HCT116 (cell line): ENCODE measurements at places on chromosomes 3 and 15.
A peak's percentile ranks its signal among the peaks of the same experiment; 100 is the strongest.

GRCh38 chr3:118882353-118882947 is 152.2 kb downstream of the IGSF11 start:
- DNase-seq, result peak; percentile 49

GRCh38 chr3:69143612-69144011 is 21.2 kb upstream of the LMOD3 start:
- DNase-seq, result peak; percentile 75

DNA sequence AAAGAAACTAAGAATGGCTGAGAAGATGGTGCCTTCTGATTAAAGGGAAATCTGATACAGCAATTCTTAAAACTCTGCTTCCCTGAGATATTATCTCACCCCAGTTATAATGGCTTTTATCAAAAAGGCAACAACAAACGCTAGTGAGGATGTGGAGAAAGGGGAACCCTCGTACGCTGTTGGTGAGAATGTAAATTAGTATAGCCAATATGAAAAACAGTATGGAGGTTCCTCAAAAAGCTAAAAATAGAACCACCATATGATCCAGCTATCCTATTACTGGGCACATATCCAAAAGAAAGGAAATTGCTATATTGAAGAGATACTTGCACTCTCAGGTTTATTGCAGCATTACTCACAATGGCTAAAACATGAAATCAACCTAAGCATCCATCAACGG is 65.1 kb downstream of the GOLIM4 start:
- no peak for DNase-seq

DNA sequence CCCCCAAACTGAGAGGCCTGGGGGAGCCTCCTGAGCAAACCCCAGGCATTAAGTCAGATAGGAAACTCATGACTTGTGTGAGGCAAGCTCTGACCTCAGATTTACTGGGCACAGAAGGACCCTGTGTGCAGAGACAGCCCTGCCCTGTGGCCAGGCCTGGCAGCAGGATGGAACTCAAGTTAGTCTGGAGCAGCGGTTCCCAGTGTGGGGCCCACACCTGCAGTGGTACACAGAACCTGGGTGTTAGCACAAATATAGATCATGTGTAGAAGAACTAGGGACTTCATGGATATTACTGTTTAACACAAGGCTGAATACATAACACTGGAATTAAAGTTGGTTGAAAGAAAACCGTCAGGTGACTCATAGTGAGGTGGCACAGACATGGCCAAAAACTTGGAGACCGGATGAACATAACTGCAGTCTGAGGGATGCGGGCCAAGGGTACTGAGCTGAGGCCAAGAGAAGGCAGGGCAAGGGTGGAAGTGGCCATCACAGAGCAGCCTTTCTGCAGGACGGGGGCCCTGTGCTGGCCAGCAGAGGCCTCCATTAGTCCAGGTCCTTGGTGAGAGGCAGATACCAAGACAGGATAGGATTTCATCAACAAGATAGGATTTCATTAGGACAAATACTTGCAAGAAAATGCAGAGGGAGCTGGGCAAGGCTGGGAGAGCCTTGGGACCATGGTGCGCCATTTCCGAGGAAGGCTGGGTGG is 40.9 kb downstream of the IRAK2 start:
- DNase-seq, result peak; percentile 80

DNA sequence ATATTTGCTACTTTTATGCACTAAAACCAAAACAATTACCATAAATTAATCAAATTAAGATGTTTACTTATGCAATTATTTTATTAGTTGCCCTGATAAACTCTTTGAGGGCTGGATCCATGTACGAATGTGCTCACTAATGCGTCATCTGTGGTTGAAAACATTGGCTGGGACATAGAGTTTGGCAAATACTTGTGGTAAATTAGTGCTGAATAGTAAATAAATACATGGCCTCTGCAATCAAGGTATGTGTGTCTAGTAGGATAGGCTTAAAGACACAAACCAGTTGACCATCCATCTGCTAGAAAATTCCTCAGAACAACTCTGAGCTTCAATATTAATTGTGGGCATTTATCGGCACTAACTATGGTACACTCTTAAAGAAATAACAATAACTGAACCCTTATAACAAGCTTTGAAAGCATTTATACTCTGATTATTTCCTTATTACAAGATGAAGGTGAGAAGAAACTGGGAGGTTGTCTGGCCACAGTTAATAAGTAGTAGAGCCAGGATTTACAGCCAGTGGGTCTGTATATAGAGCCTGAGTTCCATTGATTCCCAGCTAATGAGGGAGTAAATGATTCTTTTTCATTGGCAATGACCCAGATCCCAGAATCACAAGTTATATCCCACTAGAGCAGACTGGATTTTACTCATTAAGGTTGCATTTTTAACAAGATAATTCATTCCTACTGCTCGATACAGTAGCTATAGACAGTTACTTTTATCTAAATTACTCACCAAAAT is 169.5 kb upstream of the CNTN6 start:
- DNase-seq, result no peak

GRCh38 chr3:50950591-50950990 is 275.9 kb downstream of the DOCK3 start:
- DNase-seq, result no peak

DNA sequence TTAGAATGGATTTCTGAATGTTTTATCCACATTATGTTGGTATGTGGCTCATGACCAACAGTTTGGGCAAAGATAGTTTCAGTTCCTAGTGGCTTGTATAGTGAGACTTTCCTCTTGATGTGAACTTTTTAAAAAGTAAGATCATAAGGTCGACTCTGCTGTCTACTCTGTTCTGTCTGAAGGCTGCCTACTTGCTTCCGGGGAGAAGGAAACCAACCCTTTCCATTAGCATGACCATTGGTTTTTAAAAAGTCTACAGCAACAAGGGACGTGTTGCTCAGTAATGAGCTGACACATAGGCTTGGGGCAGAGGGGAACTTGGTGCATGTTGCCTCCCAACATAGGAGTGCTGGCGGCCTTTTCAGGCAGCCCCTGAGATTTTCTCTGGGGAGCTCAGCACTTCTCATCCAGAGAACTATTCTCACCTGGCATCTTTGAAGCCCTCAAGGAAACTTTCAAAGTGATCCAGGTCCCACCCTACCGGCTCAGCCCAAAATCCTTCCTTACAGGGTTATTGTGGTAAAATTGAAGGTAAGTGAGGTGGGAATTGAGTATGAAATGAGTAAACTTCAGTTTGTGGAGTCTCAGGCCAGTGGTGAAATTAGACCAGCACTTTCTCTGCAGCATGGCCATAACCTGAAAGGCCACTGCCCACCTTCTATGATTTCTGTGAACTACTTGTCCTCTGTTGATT is 30.6 kb downstream of the PSMD6 start:
- DNase-seq, result no peak

DNA sequence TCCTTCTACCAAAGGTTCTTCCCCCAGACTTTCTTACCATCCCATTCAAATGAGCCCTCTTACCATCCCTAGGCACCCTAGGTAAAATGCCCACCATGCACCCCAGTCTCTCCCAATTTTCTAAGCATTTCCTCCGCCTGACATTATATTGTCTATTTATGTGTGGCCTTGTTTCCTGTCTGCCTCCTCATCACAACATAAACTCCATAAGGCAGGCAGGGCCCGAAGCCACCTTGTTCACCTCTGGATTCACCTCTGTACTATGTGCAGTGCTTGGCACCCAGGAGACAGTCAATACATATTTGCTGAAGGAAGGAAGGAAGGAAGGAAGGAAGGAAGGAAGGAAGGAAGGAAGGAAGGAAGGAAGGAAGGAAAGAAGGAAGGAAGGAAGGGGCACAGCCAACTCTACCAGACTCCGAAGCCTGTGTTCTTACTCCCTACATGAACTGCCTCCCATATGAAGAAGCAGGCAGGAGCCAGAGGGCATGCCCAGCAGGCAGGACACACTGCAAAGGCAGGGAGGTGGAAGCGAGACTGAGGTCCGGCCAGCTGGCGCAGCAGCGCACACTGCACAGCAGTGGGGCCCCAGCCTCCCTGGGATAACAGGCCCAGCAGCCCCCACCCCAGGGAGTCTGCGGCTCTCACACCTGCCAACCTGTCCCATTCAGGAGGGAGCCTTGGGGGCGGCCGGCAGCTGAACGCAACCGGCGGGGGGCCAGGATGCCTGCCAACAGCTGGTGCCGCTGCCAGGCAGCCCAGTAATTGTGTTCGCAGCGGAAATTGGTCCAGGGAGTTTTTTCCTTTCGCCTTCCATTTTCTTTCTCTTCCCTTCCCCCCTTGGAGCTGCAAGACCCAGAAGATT is 106.0 kb upstream of the LINGO1 start:
- no peak for DNase-seq

- DNase-seq, result no peak
These were observed 115.0 kb downstream of the NR1D2 start for GRCh38 chr3:24060055-24060454.

DNA sequence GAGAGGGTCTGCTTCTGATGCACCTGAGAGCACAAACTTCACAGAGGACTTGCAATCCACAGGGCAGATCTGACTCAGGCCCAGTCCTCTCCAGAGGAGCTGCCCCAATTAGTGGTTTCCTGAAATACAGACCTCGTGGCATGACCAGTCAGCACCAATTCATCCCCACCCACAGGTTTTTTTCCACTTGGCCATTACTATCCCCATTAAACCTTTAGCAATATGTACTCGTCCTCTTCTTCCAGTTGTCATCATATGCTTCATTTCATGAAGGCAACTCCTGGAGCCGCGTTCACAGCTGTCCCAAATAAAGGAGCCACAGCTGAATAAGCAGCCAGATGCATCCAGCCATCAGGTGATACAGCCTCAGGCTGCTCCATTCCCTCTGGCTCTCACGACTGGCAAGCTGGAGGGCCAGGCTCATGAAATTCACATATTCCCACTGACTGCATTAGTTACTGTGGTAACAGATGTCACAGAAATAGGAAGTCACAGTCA is 163.1 kb downstream of the FMN1 start:
- DNase-seq, result no peak

GRCh38 chr3:4224331-4224730 is 78.8 kb upstream of the SETMAR start:
- no peak for DNase-seq

DNA sequence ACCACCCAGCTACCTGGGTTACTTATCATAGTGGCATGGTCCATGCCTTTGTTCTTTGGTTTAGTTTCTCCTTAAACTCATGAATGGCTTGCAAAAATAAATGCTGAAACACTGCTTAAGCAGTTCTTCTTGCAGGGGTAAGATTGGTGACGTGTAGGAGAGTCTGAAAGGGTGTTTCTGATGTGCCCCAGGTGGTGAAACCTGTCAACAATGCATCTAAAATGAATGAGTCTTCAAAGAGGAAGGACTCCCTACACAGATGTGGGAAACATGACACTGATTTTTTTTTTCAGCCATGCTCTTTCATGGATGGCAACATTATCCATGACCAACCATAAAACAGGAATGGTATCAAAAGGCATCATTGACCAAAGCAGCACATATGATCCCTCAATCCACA is 72.0 kb downstream of the KCNH8 start:
- DNase-seq, result no peak

DNA sequence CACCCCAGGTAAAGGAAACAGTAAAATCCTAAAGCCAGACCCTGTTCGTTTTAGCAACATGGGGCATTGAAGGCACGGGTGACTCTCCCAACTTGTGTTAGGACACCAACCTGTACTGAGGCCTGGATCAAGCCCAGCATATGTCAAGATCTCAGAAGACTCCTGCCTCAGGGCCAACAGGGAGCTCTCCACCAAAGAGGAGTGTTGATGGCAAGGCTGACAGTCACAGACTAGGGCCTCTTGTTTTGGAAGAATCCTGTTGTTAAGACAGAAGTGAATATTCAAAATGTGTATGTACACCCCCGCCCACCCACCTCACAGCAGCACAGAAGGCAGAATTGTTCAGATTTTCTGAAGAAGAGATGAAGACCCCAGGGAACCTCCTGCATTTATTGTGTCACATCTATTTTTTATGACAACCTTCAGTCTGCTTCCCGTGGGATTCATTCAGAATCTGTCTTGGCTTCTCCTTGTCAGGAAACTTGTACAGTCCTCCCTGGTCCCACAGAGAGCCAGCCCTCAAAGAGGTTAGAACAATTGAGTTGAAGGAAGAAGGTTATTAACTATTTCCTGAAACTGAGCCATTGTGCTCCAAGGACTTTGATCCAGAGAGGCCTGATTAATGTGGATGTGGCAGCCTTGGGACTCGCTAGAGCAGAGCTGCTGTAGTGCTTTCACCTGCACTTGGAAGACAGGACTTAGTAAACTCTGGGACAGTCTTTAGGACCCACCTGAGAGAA is 61.7 kb upstream of the PLXNA1 start:
- no peak for DNase-seq

DNA sequence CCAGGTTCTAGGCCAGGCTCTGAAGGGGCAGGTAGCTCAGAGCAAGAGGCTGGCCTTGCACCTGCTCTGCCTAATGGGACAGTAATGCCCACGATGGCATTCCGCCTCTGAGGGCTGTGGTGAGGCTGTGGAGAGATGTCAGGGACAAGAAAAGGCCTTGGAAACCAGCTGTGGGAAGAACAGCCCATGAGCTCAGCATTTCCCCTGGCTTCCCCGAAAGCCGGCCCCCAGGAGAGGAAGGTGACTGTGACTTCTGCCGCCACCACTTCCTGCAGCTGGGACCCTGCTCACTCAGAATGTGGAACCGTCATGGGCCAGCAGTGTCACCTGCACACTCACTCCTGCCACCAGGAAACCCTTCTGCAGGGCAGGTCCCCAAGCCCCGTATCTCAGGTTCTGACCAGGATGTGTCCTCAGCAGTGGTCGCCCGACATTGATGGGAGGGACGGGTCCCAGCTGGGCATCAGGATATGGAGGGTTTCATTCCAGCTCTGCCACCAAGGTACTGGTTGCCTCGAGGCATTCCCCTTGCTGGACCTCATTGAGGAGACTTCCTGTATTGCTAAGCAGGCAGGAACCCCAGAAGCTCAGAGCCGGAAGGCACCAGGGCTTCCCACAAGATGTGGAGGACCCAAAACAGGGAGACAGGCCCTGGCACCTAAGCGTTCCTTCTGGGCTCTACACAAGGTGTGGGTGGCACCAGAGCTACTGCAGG is 30.7 kb downstream of the SEMA7A start:
- no peak for DNase-seq

- DNase-seq, result no peak
These were observed 753 bp upstream of the FES start for GRCh38 chr15:90883526-90883975.

GRCh38 chr3:36965440-36965839 is 20.6 kb upstream of the TRANK1 start:
- DNase-seq, result no peak

GRCh38 chr15:85658816-85659215 is 135.9 kb downstream of the KLHL25 start:
- DNase-seq, result no peak

DNA sequence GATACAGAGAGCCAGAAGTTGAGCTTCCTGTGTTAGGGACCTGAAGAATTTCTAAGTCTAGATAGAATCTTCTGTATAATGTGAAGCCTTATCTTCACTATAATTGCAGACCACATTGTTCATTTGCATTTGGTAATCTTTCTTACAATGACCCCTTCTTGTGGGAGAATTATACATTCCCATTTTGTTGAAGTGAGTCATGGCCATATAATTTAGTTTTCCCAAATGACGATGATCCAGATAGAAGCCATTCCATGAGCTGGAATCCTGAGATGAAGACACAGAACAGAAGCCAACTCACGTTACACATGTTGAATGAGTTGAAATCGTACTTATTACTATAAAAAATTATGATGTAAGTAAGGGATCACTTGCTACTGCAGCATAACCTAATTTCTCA is 187.8 kb downstream of the TUSC7 start:
- no peak for DNase-seq
